CD14-positive monocyte (primary cell): ENCODE measurements at places on chromosomes 16 and 17.

DNA sequence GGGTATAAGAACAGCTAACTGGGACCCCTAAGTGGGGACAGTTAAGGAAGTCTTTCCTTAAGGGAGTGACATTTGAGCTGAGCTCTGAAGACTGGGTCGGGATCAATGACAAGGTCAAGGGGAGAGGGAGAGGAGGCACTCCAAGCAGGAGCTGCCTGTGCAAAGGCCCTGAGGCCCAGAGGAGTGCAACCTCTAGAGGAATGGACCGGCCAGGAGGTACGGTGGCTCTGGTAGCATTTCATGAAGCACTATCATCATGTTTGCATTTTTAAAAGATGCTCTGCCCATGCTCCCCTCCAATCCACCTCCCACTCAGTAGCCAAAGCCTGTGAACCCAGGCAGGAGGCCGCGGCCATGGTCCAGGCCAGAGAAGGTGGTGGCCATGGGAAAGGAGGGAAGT is 27.4 kb downstream of the RBFOX3 start:
- DNase-seq, result no peak

DNA sequence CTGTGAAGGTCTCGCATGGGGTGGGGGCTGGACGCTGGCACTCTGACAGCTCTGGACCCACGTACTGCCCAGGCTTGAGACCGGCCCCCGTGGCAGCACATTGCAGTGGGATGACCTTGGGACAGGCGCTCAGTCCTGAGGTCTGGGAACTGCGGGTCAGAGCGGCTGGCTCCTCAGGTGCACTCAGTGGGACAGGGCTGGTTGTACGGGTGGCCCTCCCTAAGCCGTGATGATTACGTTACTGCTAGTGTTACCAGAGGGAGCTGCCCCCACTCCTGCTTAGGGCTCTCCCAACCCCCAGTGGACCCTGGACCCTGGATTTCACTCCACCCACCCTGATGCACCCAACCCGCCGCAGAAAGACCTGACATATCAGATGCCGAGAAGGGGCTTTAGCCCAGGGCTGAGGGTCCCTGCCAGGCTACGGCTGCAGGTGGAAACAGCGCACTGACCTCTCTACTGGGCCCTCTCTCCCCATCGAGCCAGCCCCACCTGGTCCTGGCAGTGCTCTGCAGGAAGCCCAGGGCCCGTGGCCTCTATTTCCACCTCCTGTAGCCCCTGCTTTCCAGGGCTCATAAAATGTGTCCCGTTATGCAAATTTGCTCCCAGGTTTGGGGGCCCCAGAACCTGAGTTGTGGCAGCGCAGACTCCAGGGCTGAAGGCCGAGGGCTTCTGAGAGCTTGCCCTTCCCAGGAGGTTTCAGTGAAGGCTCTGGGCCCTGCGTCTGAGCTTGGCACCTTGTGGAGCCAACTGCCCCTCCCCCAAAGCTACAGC is 77.2 kb downstream of the RTN4RL1 start:
- DNase-seq, result no peak

- DNase-seq, result no peak
These were observed 651 bp downstream of the SHMT1 start for GRCh38 chr17:18362698-18363100.

DNA sequence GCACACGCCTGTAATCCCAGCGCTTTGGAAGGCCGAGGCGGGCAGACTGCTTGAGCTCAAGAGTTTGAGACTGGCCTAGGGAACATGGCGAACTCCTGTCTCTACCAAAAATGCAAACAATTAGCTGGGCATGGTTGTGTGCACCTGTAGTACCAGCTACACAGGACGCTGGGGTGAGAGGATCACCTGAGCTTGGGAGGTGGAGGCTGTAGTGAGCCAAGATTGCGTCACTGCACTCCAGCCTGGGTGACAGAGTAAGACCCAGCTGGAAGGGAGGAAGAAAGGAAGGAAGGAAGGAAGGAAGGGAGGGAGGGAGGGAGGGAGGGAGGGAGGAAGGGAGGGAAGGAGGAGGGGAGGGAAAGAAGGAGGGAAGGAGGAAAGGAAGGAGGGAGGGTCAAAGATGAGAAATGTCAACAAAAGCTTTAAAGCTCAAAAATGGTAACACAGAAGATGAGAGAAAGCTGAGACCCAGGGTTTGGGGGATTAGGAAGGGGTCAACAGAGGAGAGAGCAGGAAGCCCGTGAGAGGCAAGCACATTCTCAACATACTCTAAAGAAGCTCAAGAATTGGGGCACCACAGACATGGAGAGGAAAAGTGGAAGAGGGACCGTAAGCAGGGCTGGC is 5.0 kb upstream of the KRT19 start:
- no peak for DNase-seq

DNA sequence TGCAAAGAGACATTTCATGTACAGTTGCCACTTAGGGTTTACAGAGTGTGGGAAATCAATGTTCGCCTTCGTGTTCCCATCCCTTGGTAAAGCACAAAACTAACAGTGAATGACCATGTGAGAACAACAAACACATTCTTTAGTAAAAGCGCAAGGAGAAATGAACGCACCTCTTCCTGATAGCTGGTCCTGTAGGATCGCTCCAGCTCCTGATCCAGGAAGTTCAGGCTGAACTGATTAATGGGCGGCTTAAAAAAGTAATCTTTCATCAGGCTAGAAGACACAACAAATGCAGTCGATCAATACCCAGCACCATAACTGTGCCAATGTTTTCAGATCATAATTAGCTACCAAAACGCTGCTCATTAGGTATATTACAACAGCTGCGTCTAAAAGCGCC is 108.3 kb upstream of the CREBBP start:
- DNase-seq, result no peak

DNA sequence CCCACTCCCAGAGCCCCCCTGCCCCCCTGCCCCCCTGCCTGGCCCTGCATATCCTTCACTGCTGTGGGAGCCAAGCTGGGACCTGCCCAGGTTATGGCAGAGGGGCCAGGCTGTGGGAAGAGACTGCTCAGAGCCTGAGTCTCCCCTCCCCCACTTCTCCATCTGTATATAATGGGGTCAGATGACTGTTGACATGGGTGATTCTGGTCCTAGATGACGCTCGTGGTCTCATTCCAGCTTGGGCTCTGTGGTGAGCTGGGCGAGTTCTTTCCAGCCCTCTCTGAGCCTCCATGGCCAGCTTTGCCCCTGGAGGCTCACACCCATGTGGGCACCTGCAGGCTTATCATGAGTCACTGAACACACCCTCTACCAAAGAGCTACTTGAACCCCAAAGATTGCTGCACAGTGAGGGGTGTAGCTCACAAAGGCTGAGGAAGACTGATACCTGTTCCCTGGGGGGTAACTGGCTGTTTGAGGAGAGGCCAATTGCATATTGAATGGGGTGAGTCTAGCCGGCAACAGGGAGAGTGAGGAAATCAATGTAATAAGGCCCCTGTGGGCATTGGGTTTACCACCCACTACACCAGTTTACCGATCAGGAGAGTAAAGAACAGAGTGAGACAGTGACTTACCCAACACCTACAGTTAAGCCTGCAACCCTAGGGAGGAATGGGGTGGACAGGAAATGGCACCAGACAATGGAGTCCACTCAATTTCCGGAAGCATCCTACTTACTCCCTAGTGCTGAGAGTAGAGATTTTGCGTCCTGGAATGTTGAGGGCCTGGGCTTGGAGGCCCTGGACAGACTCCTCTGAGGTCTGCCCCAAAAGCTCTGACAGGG is 4.2 kb upstream of the SREBF1 start:
- DNase-seq, result no peak

DNA sequence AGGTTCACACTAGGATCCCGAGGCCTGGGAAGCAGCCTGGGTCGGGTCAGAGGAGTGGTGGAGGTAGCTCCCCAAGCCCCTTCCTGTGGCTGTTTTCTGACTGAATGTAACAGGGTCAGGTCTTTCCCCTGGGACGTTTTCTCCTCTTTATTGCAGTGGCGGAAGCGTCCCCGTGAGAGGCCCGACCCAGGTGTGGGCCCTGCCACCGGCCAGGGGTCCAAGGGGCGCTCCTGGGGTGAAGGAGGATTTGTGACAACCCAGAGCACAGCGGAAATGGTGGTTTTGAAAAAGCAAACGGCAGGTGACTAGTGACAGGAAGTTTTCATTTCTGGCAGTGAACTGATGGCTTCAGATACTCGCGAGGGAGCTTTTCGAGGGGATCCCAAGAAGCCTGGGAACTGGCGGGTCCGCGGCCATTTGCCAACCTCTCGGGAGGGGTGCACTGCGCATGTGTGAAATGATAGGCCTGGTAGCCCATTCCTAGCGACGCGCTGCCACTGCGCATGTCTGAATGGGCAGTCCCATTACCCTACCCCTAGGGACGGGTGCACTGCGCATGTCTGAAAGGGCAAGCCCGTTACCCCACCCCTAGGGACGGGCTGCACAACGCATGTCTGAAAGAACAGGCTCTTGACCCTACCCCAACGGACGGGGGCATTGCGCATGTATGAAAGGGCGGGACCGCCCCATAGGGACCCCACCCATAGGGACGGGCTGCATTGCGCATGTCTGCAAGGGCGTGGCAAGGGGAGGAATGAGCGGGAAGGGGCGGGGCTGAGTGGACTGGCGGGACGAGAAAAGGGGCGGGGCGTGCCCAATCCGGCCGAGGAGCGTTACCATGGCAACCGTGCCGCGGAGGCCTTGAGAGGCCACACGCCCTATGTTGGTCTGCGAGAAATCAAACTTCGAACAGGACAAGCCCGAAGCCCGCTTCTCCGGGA is 1747.9 kb downstream of the TP53TG3F start:
- DNase-seq, result no peak

- DNase-seq, result no peak
These were observed 12.5 kb upstream of the PYY start for GRCh38 chr17:43966276-43966675.

DNA sequence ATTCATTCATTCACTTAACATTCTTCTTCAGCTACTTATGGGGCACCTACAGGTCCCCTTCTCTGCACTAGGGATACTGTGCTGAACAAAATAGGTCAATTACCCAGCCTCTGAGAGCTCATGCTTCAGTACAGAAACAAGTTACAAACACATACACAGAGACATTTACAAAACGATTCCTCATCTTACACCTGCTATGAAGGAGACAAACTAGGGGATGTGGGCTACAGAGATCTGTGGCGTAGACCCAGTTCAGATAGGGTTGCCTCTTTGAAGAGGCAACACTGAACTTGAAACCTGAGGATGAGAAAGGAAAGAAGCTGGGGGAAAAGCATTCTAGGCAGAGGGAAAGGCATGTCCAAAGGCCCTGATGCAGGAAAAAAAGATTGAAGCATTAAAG is 5.2 kb downstream of the IL21R start:
- no peak for DNase-seq

GRCh38 chr17:43547659-43548256 is 1.6 kb upstream of the ETV4 start:
- no peak for DNase-seq

GRCh38 chr17:80889231-80890195 is 102.1 kb upstream of the CHMP6 start:
- DNase-seq, result no peak

- no peak for DNase-seq
These were observed 91.5 kb upstream of the CDH13 start for GRCh38 chr16:82535262-82535661.

GRCh38 chr17:28928061-28928460 is 23.3 kb downstream of the PHF12 start:
- DNase-seq, result peak; percentile 52

DNA sequence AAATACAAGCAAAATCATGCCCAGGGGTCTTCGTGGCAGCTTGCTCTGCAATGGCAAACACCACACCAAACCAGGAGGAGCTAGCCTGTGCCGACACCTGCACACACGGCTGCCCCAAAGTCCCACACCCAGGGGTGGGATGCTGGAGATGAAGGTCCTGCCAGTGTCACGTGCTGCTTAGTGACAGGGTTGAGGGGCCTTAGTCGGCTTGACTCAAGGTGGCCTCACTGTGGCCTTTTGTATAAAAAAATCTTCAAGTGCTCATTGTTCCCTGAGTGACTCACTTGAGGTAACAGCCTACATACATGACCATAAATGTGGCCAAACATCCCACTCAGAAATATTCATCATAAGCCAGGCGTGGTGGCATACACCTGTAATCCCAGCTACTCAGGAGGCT is 7.3 kb downstream of the TRIM65 start:
- no peak for DNase-seq

GRCh38 chr17:5942687-5943086 is 127.5 kb upstream of the WSCD1 start:
- no peak for DNase-seq

- DNase-seq, result no peak
These were observed 18.0 kb upstream of the MON1B start for GRCh38 chr16:77172951-77173350.

GRCh38 chr16:27481282-27481934 is 68.3 kb downstream of the GTF3C1 start:
- no peak for DNase-seq

DNA sequence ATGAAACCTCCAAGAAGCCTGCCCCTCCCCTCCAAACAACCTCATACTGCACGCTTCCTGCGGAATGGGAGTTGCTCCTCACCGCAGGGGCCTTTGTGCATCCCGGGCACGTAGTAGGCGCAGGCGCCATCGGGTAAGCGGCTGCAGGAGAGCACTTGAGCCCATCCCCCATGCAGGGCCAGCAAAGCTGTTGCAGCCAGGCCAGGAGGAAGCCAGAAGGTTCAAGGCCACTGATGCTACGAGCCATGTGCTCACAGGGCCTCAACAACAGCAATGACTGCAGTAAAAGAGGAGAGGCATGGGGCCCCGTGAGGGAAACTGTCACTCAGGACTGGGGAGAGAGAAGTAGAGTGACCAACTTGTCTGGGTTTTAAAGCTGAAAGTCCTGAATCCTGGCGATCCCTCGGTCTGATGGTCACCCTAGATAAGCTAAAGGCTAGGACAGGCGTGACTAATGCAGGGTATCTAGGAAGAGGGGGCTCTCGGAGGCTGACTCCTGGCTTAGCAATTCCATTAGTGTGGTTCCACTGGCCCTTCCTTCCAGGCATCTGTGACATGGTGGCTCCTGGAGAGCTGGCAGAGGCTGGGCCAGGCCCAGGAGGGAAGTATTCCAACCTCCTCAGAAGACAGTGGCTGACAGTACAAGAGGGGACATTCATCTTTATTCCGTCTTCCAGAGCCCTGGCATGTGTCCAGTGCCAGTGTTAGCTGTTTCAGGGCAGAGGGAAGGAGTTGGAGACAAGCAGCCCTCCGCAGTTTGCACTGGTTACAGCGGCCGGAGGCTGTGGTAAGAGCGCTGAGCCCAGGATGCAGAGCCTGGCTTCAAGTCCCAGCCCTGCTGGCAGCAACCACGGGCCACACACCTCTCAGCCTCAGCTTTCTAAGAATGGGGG is 20.8 kb downstream of the GOSR2 start:
- DNase-seq, result no peak

- no peak for DNase-seq
These were observed 67.9 kb downstream of the PCTP start for GRCh38 chr17:55818451-55819375.

DNA sequence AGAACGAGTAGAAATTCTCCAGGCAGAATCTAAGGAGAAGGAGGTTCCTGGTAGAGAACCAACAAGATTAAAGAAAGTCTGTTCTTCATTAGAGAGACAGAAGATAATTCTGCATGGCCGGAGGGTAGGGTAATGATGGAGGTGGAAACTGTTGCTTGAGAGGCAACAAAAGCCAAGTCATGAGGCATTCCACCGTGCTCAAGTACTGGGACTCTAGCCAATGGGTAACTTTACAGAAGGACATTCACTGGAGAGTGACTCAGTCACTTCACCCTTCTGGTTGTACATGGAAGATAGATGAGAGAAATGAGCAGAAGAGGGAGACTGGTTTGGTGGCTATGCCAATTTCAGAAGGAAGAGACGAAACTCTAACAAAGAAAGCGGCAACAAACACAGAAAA is 53.6 kb upstream of the ANKFN1 start:
- no peak for DNase-seq
